ENCODE measurements at places on chromosomes 2 and 18. TPM values are rescaled to one million over a fixed set of nuclear protein-coding genes. Genes with fewer than 3 reads are reported as not detected.

CKAP2L gene
- total RNA-seq = 0.30 TPM

DNA sequence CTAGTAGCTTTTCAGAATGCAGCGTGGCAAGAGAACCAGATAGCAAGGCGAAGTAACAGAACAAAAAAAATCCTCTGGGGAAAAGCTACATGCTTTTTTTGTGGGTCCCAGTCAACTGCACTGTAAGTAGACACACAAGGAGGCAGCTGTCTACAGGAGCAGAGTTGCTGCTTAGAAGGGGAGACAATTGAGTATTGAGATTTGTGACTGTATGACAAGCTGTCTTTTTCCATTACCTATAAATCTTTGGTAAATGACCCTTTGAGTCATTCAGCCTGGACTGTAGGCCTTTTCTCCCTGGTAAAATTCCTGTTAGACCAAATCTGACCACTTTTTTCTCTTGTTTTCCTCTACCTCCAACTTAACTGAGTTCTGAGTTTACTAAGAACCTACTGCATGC is 144.1 kb upstream of the FOSL2 start:
- no peak for DNase-seq

MAP3K19 gene
- not detected for total RNA-seq

- DNase-seq = peak; percentile 20
These were observed 376.4 kb upstream of the VWC2L start for GRCh38 chr2:214034417-214034816.

- no peak for DNase-seq
These were observed 43.7 kb downstream of the TWIST2 start for GRCh38 chr2:238891457-238892203.

ICOS gene
- not detected for total RNA-seq

DNA sequence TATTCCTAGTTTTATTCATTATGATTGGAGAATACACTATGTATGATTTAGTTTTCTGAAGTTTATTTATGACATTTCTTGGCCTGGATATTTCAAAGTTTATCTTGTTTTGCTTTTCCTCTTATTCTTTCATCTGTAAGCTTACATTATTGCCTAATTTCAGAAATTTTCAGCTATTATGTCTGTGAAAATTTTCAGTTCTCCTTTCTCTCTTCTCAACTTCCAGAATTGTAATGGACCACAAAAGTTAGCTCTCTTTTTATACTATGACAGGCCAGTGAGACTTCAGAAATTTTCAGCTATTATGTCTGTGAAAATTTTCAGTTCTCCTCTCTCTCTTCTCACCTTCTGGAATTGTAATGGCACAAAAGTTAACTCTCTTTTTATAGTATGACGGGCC is 97.2 kb upstream of the SCN7A start:
- no peak for DNase-seq

CHCHD5 gene
- total RNA-seq = 18.7 TPM

SLC11A1 gene
- total RNA-seq = 4.4 TPM

- no peak for DNase-seq
These were observed 661 bp upstream of the MGAT5 start for GRCh38 chr2:134253117-134253704.

SLC25A12 gene
- 107 TPM for total RNA-seq

DNA sequence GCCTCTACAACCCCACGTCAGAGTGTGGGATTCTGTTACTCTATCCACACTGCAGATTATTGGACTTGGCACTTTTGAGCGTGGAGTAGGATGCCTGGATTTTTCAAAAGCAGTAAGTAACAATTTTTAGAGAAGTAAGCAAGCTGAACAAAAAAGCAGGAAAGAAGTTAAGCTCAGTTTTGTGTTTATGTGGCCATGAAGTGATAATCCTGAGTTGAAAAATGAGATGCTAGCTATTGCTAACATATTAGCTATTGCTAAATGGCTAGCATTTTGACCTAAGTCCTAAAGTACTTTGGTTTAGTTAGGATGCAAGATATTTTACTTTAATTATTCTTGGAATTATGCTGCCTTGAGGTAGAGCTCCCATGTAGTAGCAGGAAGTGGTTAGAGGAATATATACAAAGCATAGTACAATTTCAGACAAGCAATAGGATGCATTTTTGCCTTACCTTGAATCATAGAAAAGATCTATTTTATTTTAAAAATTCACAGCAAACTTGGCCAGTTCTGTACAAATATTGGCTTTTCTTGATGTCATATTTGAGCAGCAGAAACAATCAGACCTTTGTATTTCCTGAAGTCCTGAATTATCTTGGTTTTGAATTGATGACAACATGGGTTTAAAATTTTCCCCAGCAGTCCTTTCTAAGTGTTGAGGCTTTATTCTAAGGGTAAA is 74.6 kb downstream of the COX7A2L start:
- no peak for DNase-seq

- DNase-seq = no peak
These were observed 3.4 kb downstream of the B4GALT6 start for GRCh38 chr18:31680831-31681568.

DNA sequence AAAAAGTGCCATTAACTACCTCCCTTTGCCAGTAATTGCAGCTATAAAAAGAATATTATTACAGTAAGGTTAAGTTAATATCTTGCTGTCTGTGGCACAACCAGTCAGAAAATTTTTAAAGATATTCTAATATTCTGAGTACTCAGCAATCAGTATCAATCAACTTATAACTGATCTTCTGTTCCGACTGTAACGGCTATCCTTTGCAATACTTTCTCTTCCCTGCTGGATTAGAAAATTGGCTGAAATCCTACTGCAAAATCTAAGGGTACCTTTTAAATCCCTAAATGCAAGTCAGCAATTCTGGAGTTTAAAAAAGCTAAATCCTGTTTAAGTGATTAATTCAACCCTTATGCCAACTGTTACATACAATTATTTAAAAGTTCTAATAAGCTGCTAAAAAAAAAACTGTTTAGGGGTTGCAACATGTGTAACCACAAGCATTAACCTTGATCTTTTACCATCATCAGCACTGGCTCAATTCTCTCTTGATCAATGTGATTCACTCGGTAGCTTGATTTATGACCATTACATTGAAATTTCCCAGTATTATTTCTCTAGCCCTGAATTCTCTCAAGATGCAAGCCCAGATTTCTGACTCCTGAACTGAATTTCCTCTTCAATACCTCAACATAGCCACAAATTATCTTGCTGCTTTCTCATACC is 20.5 kb downstream of the GAREM1 start:
- no peak for DNase-seq

GRCh38 chr2:233372855-233373254 is 18.6 kb downstream of the DGKD start:
- no peak for DNase-seq

DNA sequence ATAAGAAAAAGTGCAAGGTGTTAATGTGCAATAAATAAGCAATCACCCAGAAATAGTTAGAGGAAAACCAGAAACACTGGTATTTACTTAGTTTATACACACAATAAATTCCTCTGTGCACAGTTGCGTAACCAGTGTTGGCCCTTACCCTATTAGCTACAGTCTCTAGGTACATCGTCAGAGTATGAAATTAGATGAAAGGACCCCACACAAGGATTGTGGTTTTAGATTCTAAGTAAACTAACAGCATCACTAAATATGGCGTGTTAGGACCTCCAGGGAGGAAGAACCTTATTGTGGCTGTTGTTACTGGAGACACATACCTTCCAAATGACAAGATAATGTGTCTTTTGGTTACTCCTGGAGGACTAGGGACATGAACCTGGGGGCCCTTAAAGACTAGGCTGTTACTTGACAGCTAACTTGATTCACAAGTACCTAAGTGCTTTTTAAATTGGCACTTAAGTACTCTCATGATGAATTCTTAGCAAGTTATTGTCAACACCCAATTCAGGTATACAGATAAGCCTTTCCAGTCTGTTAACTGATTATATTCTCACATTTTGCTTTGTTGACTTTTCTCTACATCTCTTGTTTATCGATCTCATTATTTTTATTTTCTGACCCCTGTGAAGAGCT is 115.3 kb downstream of the FEZ2 start:
- no peak for DNase-seq

OLA1 gene
- 71.3 TPM for total RNA-seq

AOX1 gene
- total RNA-seq = 4.1 TPM

- DNase-seq = no peak
These were observed 1472.7 kb upstream of the ZEB2 start for GRCh38 chr2:145992572-145992971.

GRCh38 chr2:75309596-75310463 is 110.5 kb upstream of the TACR1 start:
- DNase-seq = no peak

SLC14A1 gene
- 32.8 TPM for total RNA-seq

- no peak for DNase-seq
These were observed 120.1 kb downstream of the CYP26B1 start for GRCh38 chr2:72027426-72028161.

RGPD5 gene
- total RNA-seq = 35.9 TPM

COL4A3 gene
- 5.8 TPM for total RNA-seq

GRCh38 chr2:129661935-129662334 is 317.5 kb upstream of the RAB6C start:
- no peak for DNase-seq

- no peak for DNase-seq
These were observed 28.5 kb downstream of the PIKFYVE start for GRCh38 chr2:208294482-208295024.

DNA sequence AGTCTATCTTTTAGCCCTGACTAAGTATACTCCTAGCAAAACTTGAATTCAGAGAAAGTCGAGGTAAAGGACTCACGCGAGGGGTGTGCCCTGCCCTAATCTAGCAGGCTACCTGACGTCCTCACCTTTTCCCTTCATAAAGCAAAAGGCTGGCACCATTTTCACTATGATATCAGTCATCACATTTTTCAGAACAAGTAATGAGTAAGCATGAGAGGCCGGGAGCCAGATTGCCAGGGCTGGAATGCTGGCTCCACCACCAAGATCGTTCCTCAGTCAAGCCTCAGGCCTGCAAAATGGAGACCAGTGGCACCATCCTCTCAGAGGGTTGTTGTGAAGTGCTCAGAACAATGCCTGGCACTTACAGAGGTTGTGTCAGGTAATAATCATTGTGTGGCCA is 18.7 kb upstream of the NCKAP5 start:
- peak; percentile 47 for DNase-seq

GRCh38 chr2:72412214-72412613 is 264.6 kb upstream of the CYP26B1 start:
- DNase-seq = no peak

- peak; percentile 94 for DNase-seq
These were observed 99.1 kb downstream of the SH3BP4 start for GRCh38 chr2:235050980-235051351.

- DNase-seq = no peak
These were observed 433.2 kb downstream of the FBXO15 start for GRCh38 chr18:73714466-73714865.

DNA sequence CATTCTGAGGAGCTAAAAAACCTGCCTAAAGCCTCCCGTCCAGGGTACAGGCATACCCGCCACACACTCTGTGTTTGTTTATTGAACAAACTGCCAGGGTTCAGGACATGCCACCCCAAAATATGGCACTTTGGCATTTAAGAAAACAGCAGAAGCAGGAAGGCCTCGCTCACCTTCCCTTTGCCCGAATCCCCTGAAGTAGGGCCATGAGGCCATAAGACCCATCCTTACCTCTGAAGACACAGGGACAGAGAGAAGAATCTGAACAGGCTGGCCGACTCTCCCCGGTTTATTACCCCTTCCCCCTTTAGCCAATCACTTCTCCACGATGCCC is 1.7 kb upstream of the NEURL3 start:
- no peak for DNase-seq

- DNase-seq = no peak
These were observed at the start of gene CD226 for GRCh38 chr18:69947361-69948133. TSS of gene CD226 (minus strand) at chr18:69947873. CDS start at chr18:69947406, 467 bp downstream.

KIF5C gene
- 1.2 TPM for total RNA-seq

OTOF gene
- not detected for total RNA-seq

DNA sequence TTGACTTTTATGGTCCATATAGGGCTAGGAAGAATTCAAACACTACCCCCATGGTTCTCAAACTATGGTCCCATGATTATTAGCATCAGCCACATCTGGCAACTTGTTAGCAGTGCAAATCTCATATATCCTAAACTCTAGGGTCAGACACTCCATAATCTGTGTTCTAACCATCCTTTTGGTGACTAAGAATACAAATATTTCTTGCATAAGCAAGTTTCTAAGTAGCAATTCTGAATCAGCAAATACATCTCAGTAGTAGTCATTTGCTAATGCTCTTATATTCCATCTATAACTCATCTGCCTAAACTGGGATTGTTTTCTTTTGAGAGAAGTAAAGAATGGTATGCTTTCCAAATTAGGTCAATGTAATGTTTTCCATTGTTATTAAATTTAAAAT is 447.3 kb downstream of the TMX3 start:
- no peak for DNase-seq

SCN9A gene
- total RNA-seq = 2.2 TPM

ITGA4 gene
- 0.89 TPM for total RNA-seq

GRCh38 chr18:61541673-61542072 is 208.4 kb downstream of the CDH20 start:
- no peak for DNase-seq

HNMT gene
- total RNA-seq = 12.7 TPM

GRCh38 chr2:189933041-189933440 is 129.5 kb downstream of the MSTN start:
- no peak for DNase-seq

DNA sequence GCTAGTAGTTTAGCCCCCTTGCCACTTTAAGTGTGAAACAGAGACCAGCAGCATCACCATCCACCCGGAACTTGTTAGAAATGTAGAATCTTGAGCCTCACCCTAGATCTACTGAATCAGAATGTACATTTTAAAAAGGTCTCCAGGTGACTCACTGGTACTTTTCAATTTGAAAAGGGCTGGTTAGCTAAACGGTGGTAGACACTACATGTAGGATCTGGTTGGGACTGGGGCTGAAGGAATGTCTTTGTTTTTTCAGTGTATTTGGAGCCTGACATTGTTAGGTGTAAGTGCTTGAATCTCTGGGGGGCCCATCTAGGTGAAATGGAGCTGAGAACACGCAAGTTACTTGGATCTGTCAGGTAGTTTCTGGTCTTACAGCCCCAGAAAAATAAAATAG is 44.0 kb upstream of the XPO1 start:
- no peak for DNase-seq

- DNase-seq = no peak
These were observed 51.5 kb downstream of the L3MBTL4 start for GRCh38 chr18:6363216-6363615.

GRCh38 chr18:53796040-53796729 is 428.3 kb downstream of the MBD2 start:
- DNase-seq = no peak

RNASEH1 gene
- total RNA-seq = 20.8 TPM

Data from Right ventricle myocardium superior (tissue), 1 donor.